Activated CD8-positive, alpha-beta T cell treated with anti-CD3 and anti-CD28 coated beads, Interleukin-2, amount 10 ng/mL, durations not matched to agents 7 days and 5 days (primary cell): ENCODE measurements at places on chromosomes 6 and 20. TPM values are rescaled to one million over a fixed set of nuclear protein-coding genes. Genes with fewer than 3 reads are reported as not detected.

Gene ZC3H12D
- total RNA-seq, result 6.0 TPM

Gene OPRL1
- 1.5 TPM for total RNA-seq

Gene OR2B6
- not detected for total RNA-seq

Gene GABRR2
- total RNA-seq, result 0.42 TPM

Gene PTGIS
- 2.5 TPM for total RNA-seq

Gene IL17A
- not detected for total RNA-seq

DNA sequence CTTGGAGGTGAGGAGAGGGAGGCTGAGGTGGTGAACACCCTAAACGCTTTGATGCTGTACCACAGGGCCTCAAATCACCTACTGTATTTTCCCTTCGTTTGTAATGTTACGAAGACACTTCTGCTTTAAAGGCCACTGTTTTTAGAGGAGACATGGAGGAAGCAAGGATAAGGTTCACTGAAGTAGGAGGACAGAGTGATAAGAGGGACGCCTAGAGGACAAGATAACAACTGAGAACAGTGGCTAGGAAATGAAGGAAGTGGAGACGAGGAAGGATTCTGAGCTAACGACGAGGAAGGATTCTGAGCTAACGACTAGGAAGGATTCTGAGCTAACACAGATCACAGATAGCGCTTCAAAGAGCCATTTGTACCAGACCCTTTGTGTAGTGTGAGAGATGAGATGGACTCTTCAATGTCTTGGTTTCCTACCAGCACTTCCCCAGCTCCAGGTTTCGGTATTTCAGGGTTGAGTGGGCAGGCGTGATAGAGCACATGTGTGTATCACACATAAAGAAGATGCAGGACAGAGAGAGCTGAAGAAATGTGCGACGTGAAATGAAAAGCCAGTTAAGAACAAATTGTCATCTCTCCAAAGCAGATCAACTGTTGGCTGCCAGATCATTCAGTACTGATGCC lies 7.5 kb downstream of the SF3B5 start:
- no peak for DNase-seq

DNA sequence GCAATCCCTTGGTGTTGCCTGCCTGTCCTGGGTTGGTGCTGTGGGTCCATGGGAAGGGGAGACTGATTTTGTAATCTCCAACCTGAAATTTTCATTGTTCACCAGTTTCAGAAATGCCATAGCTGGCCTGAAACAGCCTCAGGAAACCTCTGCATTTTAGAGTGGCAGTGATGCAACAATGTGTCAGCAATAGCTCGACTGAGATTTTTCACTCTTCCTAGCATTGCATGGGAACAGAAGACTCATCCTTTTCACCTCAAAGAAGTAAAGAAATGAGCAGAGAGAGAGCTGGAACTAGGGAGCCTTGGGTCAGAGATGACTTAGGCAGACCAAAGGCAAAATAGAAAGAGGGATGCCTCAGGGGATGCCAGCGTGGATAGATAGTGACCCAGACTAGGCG lies 23.7 kb upstream of the TMEM14A start:
- DNase-seq, result no peak

- DNase-seq, result no peak
Observed at GRCh38 chr6:166420351-166420750, 37.6 kb upstream of the MPC1 start.

- no peak for DNase-seq
Observed at GRCh38 chr6:100235631-100236030, 229.1 kb downstream of the SIM1 start.

DNA sequence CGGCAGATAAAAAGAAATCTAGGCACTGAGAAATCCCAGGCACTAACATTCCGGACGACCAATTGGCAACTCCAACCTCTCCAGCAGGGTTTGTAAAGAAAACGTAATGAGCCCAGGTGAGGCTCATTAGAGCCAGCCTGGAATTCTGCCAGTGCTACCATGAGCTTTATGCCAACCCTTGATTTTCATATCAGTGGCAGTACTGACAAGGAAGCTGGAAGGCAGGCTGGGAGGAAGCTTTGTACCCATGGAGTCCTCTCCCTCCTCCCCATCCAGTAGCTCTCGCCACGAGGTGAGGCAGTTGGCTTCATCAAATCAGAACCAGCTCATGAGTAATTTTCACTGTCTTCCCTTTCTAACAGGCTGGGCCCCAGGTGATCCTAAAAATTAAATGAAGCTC lies 250.2 kb downstream of the ZNF217 start:
- DNase-seq, result no peak

DNA sequence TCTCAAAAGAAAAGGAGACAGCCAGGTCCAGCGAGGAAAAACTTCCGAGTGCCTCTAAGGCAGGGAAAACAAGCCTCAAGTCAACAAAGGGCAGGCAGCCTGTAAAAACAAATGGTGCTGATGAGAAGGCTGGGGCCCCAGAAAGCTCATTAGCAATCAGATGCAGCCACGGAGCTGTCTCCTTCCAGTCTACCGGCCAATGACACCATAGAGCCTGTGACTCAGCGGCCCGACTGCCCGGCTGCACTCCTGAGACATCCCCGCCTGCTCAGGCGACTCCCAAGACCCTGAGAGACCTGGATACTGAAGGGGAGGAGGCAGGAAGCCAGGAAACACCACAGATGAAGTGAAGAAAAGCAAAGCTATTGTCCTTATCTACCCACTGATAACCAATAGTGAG lies 120.1 kb upstream of the HDDC2 start:
- DNase-seq, result no peak

- no peak for DNase-seq
Observed at GRCh38 chr20:7189231-7189630, 421.7 kb downstream of the BMP2 start.

- DNase-seq, result no peak
Observed at GRCh38 chr6:14455876-14456648, 338.5 kb downstream of the CD83 start.

- no peak for DNase-seq
Observed at GRCh38 chr6:170130771-170131241, 160.1 kb downstream of the DLL1 start.

- no peak for DNase-seq
Observed at GRCh38 chr6:148934539-148934938, 187.7 kb downstream of the UST start.

DNA sequence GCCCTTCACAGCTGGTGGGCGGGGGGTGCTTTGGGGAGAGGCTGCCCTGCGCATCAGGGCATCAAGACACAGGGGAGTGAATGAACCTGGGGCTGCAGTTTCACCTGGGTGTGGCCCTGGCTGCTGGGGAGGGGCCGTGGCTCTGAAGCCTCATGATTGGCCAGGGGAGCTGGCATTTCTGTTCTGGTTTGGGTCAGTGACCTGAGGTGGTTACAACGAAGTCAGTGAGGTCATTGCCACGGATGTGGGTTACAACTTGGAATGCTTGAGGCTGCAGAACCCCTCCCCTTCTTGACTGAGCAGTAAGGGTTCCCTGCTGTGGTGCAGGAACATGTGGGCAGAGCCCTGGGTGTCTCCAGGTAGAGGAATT lies 3.0 kb downstream of the TCEA2 start:
- peak; percentile 89 for DNase-seq

- DNase-seq, result no peak
Observed at GRCh38 chr6:130382872-130383490, 17.2 kb downstream of the TMEM200A start.

GRCh38 chr6:158628542-158628941 lies 16.0 kb downstream of the DYNLT1 start:
- no peak for DNase-seq

DNA sequence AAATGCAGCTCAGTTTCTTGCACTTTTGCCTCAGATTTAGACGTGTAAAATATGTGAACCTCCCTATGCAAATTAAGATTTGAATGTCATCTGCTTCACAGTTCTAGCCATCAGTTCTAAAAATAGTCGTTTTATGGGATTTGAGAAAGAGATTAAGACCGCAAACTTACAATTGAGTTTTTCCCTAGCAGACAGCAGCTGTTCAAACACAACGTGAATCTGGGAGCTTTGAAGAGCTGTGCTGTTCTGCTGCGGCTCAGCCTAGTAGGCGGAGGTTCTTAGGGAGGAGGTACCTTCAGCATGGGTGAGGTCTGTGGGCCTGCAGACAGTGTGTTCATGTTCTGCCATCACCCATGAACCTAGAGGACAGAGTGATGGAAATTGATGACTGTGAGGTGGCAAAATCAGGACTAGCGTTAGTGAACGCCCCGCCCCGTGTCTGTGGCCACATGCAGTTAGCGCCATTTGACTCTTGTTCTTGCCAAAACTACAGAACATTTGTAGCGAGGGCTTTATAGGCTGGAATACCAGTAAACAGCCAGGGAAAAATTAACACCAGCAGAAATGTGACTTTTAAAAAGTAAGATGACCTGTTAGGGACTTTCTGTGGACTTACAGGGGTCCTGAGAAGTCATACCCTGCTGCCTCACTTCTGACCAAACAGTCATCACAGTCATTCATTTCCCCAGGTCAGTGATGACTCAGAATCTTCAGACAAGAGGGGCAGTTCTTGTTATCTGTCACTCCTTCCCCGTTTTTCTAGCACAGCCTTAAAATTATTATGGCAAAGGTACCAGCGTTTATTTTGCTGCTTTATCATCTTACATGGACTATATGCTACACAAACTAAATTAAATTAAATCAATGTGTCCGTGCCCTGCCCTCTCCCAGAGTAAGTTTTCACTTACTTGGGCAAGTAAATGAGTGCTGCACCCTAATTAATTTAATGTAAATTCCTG lies 84.3 kb upstream of the TMEM181 start:
- DNase-seq, result no peak

- DNase-seq, result no peak
Observed at GRCh38 chr20:20743511-20744169, 31.2 kb upstream of the RALGAPA2 start.

GRCh38 chr20:32352121-32352720 lies 5.9 kb upstream of the ASXL1 start:
- DNase-seq, result no peak
